ENCODE measurements at places on chromosomes 5 and 9.

DNA sequence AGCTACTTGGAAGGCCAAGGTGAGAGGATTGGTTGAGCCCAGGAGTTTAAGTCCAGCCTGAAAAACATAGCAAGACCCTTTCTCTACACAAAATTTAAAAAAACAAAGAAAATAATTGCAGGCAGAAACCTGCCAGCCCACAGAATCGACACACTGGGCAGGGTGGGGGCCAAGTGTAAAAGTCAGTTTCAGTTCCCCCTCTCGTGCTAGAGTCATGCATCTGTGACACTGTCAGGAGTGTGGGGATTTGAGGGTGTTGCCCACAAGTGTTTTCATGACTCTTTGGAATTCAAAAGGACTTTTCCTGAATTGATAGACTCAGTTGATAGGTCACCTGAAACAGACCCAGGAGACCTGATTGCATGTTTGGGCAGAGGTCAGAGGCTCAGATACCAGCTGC lies 47.6 kb downstream of the PRRC2B start:
- no peak for DNase-seq

DNA sequence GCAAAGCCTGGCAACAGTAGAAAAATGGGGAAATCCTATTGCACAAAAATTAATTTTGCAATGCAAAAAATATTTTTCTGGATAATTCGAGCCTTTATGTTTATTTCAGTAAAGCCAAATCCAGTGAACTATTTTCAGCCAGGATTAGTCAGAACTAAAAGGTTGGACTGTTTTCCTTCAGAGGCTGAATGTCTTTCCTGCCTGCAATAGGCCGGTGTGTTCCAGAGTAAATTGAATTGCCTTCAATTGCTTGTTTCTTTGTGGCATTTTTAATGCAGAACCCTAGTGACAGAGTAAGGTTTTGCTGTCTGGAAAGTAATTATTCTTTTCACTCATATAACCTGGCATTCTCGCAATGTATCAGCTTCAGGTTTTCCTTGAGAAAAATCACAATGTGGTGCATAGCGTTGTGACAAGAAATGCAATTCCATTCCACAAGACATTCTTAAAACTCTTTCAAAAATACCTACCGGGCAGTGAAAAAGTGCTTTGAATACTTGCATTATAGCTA lies 183.7 kb downstream of the GLIS3 start:
- DNase-seq, result no peak

GRCh38 chr9:123426406-123426805 lies 70.4 kb downstream of the CRB2 start:
- no peak for DNase-seq

DNA sequence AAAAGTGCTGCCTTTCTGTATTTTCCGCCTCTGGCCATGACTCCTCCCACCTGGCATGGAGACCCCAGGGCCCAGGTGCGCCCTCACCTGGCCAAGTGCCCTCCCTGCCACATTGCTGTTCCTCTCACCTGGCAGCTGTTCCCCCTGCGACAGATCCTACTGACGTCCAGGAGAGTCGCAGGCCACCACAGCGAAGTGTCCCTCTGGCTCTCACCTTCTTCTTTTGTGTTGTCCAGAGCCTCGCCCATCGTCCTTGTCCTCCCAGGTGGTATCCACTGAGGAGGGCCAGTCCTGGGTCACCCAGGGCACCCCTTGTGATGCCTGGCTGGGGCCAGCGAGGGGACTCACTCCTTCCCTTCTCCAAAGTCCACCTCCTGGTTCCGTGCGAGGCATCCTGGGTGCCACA lies 2.6 kb downstream of the NKD2 start:
- DNase-seq, result peak; percentile 88

DNA sequence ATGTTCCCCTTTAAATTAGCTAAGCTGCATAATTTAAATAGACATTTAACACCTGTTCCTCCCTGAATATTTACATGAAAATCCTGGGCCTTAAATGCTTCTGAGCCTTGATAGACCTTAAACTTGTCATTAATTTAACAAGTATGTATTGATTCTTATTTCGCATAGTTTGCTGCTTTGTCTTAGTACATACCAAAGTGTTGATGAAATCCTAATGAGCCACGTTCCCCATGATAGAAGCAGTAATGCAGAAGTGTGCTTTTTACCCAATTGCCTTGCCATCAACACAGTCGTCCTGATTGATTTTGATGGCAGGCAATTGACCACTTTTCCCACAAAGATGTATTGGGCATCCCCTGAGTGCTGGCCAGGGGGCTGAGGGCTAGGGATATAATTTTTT lies 213.5 kb downstream of the SGCD start:
- DNase-seq, result no peak

- no peak for DNase-seq
Measured at GRCh38 chr9:114309096-114309495, 13.8 kb upstream of the ORM1 start.
